GM10248 (cell line): ENCODE measurements at places on chromosomes 5 and 9.
A peak's percentile ranks its signal among the peaks of the same experiment; 100 is the strongest.

GRCh38 chr5:132760049-132760420 lies 12.8 kb downstream of the CCNI2 start:
- DNase-seq: no peak

DNA sequence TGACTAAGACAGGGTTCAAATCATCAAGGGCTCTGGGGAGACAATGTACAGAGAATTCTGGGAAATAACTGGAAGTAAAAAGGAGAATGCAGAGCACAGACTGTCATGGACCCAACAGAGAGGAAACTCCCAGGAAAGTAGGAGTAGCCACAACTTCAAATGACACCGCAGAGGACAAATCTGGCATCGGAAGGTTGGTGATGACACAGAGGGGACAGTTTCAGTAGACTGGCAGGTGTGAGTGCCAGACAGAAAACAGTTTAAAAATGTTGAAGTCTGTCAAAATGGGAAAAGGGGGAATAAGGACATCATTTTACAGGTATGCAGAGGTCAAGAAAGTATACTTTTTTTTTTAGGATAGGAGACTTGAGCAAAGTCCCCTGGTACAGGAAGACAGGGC lies 70.2 kb downstream of the EPB41L4A start:
- no peak for DNase-seq

- DNase-seq: no peak
These were observed 31.8 kb upstream of the TLR4 start for GRCh38 chr9:117672369-117672768.

DNA sequence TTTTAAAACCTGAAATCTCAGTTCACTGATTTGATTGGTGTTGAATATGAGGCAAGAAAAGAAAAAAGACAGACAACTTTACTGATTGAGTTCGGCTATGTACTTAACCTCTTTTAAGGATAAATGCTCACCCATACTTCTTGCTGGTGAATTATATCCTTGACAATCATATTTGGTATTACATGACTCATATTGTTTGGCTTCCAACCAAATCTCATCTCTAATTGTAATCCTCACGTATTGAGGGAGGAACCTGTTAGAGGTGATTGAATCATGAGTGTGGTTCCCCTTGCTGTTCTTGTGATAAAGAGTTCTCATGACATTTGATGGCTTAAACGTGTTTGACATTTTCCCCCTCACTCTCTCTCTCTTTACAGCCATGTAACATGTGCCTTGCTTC lies 255.6 kb upstream of the IZUMO3 start:
- DNase-seq: no peak

- no peak for DNase-seq
These were observed 112.7 kb downstream of the RORB start for GRCh38 chr9:74609671-74610405.

DNA sequence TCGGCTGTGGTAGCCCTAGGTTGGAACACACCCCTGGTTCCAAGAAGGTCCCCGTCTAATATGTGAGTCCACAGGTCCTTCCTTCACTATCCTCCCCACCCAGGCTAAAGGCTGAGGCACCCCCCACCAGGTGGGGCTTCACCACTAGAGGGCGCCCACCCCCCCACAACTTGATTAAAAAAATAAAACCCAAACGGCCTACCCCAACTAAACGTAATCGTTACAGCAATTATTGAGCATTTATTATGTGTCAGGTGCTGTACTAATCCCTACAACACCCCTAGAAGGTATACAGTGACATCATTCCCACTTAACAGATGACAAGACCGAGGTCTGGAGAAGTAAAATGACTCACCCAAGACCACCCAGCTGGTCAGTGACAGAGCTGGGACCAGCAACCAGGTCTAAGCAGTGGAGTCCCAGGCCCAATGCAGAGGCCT lies 65.0 kb downstream of the FGF18 start:
- DNase-seq: peak; percentile 72

DNA sequence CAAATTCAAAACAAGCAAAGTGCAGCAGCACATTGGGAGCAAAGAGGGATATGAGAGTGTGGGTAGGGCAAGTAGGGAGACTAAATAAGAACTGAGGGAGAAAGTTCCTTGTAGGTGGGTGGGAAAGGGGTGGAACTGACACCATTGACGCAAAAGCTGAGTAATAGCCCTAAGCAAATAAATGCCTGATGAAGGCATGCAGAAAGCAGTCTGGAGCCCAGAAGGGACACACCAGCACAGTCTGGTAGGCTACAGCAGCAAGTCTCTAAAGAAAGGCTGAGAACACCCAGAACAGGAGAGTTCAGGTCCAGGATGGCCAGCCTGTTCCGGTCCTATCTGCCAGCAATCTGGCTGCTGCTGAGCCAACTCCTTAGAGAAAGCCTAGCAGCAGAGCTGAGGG lies at the start of gene INSL4:
INSL4 (plus strand) TSS at position 208 of the 400 bp plus-strand sequence; CDS start at position 313, 105 bp downstream.
- no peak for DNase-seq

DNA sequence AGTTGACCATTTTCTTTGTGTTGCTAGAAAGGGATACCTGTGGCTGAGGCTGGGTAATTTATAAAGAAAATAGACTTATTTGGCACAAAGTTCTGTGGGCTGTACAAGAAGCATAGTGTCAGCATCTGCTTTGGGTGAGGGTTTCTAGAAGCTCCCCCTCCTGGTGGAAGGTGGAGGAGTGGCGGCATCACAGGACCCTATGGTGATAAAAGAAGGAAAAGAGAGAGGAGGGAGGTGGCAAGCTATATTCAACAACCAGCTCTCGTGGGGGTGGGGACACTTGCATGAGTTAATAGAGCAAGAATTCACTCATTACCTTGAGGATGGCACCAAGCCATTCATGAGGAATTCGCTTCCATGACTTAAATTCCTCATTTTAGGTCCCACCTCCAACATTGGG lies 2041.4 kb upstream of the CDH9 start:
- no peak for DNase-seq

DNA sequence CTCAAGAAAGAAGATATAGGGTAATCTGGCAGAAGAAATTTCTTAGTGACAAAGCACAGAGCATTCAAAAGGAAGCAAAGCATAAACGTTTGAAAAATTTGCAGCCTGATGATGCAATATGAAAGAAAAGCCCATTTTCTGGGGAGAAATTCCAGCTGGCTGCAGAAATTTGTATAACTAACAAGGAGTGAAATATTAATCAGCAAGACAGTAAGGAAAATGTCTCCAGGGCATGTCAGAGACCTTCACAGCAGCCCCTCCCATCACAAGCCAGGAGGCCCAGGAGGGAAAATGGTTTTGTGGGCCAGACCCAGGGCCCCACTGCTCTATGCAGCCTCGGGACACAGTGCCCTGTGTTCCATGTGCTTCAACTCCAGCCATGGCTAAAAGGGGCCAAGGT lies 359.4 kb downstream of the HINT1 start:
- no peak for DNase-seq

GRCh38 chr9:112495614-112496013 lies 9.0 kb downstream of the KIAA1958 start:
- no peak for DNase-seq
